ENCODE measurements at places on chromosomes 11 and 22. TPM values are rescaled to one million over a fixed set of nuclear protein-coding genes. Genes with fewer than 3 reads are reported as not detected.

TSSK2 gene
- not detected for total RNA-seq

UBQLN3 gene
- total RNA-seq: under 0.01 TPM

SLC25A18 gene
- total RNA-seq: under 0.01 TPM

MRPL17 gene
- total RNA-seq: 42.2 TPM

RASSF10 gene
- total RNA-seq: not detected

OR4D9 gene
- total RNA-seq: not detected

MS4A4A gene
- total RNA-seq: not detected

HMOX1 gene
- 8.0 TPM for total RNA-seq

LDLRAD3 gene
- total RNA-seq: 4.6 TPM

DGCR6 gene
- total RNA-seq: 1.1 TPM

OR52I1 gene
- total RNA-seq: not detected

OR51B2 gene
- not detected for total RNA-seq

GGTLC3 gene
- total RNA-seq: not detected

PLAAT5 gene
- not detected for total RNA-seq

CELSR1 gene
- under 0.01 TPM for total RNA-seq

VPREB1 gene
- total RNA-seq: not detected

DNAL4 gene
- total RNA-seq: 16.6 TPM

MMP1 gene
- total RNA-seq: 1,229 TPM

NAV2 gene
- total RNA-seq: 13.7 TPM

MRPL16 gene
- total RNA-seq: 19.9 TPM

DDX25 gene
- total RNA-seq: not detected

MRGPRE gene
- not detected for total RNA-seq

NTM gene
- total RNA-seq: 97.8 TPM

SMIM38 gene
- total RNA-seq: 0.14 TPM

MMP7 gene
- total RNA-seq: 1.1 TPM

DDI1 gene
- total RNA-seq: not detected

APOA1 gene
- not detected for total RNA-seq

FGF19 gene
- total RNA-seq: not detected

ZC3H7B gene
- 49.2 TPM for total RNA-seq

DDTL gene
- 1.1 TPM for total RNA-seq

TUG1 gene
- total RNA-seq: 57.8 TPM

IL18 gene
- 2.9 TPM for total RNA-seq

RHOD gene
- 7.6 TPM for total RNA-seq

AP1B1 gene
- 95.5 TPM for total RNA-seq

MS4A6E gene
- not detected for total RNA-seq

XRRA1 gene
- total RNA-seq: 17.8 TPM

POU2AF3 gene
- 0.14 TPM for total RNA-seq

CD3E gene
- not detected for total RNA-seq

KCNQ1OT1 gene
- 4.2 TPM for total RNA-seq

NAALAD2 gene
- 0.29 TPM for total RNA-seq

CNIH2 gene
- not detected for total RNA-seq

LRP4 gene
- 14.0 TPM for total RNA-seq

APOL6 gene
- total RNA-seq: 21.7 TPM

EHF gene
- 2.8 TPM for total RNA-seq

SCGB1C1 gene
- not detected for total RNA-seq

UCP3 gene
- total RNA-seq: 0.72 TPM

ESAM gene
- 0.22 TPM for total RNA-seq

Measured in placental pericyte (primary cell).